Fibroblast of skin of scalp (primary cell): ENCODE measurements at places on chromosomes 7 and 10.

GRCh38 chr10:111455776-111456426 is 379.1 kb downstream of the ADRA2A start:
- no peak for DNase-seq

DNA sequence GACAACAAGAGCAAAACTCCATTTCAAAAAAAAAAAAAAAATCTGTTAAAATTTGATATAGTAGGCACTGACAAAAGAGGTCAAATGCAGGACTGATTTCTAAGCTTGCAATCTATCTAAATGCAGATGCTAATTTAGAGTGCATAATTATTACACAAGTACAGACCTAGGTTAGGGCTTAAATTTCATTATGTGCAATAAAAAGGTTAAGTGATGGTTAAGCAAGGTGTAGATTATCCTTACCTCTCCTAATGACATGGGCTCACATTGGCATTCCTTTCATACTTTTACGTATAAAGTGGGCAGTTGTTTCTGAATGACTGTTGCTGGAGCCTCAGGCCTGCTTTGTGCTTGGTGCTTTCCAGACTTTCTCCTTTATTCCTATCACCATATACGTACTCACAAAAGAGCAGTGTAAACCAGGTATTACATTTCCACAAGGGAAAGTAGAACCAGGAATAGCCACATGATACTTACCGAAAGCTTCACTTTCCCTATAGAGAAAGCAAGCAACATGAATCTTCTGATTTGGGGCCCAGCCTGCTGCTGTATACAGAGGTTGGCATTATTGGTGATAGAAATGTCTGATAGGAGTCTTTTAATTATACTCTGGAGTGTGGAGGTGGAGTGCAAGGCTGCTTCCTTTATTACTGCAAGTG is 2.2 kb upstream of the CHCHD1 start:
- no peak for DNase-seq

DNA sequence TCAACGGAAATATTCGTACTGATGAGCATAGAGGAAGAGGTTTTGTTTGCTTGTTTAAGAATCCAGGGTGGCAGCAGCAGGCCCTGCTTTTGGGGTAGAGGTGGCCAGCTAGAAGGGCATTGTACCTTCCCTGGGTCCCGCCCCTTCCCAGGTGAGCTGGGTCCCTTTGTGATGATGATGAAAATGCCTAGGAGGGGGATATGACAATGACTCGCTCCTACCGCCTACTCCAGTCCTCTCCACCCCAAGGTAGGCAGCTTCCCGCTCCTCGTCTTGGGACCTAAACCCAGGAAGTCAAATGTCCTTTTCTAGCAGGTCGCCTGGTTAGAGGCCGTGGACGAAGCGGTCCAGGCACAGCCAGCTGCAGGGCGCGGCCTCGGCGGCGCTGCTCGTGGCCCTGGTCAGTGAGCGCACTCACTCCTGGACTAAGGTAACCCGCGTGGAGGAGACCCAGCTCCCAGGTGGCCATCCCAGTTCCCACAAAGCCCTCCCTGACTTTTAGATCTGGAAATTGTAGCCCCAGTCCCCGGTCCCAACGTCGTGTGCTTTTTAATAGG is 141.4 kb downstream of the LSMEM1 start:
- no peak for DNase-seq

GRCh38 chr7:141160246-141160860 is 86.5 kb downstream of the TMEM178B start:
- DNase-seq, result no peak

- peak; percentile 24 for DNase-seq
Observed at GRCh38 chr7:8035647-8036518, 67.3 kb downstream of the GLCCI1 start.

GRCh38 chr10:99532687-99533495 is at the start of gene NKX2-3:
NKX2-3 (plus strand) TSS chr10:99532942; CDS start chr10:99533132, 190 bp downstream.
- DNase-seq, result peak; percentile 33

DNA sequence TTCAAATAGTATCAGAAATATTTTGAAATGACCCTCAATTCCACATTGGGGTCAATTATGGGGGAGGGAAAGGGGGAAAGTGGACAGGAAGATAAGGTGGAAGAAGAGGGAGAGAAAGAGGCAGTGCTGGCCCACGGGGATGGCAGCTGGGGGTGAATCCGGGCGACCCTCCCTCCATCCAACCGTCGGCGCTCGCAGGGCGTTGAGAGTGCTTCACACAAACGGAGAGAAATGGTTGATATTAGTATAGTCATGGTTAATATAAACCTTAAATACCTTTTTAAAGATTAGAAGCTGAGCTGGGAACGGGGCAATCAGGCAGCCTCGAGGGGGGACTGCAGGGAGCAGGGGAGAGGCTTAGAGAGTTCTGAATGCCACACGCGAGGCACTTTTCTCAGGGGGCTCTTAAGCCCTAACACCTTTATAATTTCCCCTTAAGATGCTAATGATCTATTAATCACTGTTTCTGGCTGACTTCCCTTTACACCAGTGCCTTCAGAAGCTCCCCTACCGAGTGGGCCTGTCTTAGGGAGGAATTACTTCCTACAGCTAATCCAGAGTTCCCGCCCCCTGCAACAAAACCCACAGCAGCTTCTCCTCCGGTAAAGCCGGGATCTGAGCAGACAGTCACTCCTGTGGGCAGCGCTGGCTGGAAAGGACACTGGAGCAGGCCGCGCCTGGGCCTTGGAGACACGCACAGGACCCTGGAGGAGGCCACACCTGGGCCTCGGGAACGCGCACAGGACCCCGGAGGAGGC is 39.5 kb downstream of the PRKAG2 start:
- no peak for DNase-seq

GRCh38 chr10:28199941-28200340 is 102.9 kb downstream of the MPP7 start:
- DNase-seq, result no peak

DNA sequence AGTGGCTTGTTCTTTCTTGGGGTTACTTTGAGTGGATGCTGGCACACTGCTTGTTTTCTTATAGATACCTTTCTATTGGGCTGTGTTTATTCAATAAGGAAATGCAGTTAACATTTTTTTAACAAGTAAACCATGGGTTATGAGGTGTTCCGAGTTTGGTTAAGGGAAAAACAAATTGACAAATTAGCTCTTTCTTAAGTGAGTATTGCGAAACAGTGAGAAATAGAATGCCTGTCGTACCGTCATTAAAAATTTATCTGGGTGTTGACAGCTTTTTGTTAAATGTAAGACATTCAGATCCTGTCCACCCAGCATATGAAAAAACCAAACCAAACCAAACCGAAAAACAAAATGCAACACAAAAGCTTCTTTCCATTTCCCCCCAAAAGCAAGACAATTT is 6.2 kb downstream of the CUX1 start:
- DNase-seq, result no peak

GRCh38 chr7:143906151-143906550 is 4.2 kb upstream of the TCAF1 start:
- no peak for DNase-seq
